ENCODE measurements at places on chromosomes 6 and 20. TPM values are rescaled to one million over a fixed set of nuclear protein-coding genes. Genes with fewer than 3 reads are reported as not detected.
A peak's percentile ranks its signal among the peaks of the same experiment; 100 is the strongest.

Gene EPB41L1
- total RNA-seq, result 0.26 TPM

- ATAC-seq, result no peak
Observed at GRCh38 chr6:132390017-132390416, 11.3 kb downstream of the MOXD1 start.

DNA sequence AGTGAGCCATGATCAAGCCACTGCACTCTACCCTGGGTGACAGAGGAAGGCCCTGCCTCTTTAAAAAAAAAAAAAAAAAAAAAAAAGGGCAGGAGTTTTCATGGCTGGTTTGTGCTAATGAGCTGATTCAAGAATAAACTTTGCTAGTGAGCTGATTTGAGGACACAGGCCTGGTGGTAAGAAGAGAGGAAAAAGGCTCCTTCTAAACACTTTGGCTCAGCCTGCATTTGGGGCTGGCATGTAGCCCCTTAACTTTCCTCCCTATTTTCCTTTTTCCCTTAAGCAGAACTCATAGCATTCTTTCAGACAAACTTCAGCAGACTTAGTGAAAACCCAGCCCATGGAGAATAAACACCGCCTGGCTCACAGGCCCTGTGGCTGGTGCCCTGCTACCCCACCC, 432.7 kb downstream of the PTPRT start:
- no peak for ATAC-seq

GRCh38 chr6:44049163-44049988, 77.9 kb downstream of the MRPL14 start:
- ATAC-seq, result peak; percentile 81

DNA sequence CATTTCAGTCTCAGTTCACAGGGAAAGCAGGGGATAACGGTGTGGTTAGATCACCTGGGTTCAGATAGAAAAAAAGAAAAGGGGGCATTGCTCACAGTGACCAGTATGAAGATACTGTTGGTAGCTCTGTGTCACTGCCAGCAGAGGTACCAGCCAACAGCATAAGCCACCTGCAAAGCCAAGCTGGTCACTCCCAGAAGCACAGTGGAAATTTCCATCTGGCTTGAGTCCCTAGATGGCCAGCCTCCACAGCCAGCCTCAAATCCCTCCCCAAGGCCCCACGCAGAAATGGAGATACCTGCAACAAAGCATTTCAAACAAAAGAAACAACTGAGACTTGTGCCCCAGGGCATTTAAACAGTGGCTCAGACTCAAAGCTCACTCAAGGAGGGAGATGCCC, 11.6 kb downstream of the DEFB127 start:
- no peak for ATAC-seq

DNA sequence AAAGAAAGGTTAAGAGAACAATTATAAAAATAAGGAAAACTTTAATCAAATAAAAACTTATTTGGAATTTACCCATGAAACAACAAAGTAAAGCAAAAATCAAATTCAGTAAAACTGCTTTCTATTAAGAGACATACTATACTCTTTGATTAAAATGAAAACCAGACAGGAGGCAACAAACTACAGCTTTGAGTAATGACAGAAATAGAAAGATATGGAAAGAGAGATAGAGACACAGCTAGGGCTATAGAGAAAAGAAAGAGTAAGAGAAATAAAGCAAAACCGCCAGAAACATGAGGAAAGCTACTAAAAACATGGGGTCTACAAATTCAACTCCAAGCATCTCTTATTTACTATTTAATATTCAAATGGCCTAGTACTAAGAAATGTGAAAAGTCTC, 67.6 kb downstream of the PHIP start:
- no peak for ATAC-seq

- peak; percentile 74 for ATAC-seq
Observed at GRCh38 chr6:42100029-42100901, 42.2 kb downstream of the C6orf132 start.

- ATAC-seq, result no peak
Observed at GRCh38 chr6:11270030-11271027, 37.9 kb upstream of the NEDD9 start.
